ENCODE measurements at places on chromosomes 2 and 18. TPM values are rescaled to one million over a fixed set of nuclear protein-coding genes. Genes with fewer than 3 reads are reported as not detected.

PLA2R1 gene
- total RNA-seq = 5.6 TPM

SLC19A3 gene
- not detected for total RNA-seq

DNA sequence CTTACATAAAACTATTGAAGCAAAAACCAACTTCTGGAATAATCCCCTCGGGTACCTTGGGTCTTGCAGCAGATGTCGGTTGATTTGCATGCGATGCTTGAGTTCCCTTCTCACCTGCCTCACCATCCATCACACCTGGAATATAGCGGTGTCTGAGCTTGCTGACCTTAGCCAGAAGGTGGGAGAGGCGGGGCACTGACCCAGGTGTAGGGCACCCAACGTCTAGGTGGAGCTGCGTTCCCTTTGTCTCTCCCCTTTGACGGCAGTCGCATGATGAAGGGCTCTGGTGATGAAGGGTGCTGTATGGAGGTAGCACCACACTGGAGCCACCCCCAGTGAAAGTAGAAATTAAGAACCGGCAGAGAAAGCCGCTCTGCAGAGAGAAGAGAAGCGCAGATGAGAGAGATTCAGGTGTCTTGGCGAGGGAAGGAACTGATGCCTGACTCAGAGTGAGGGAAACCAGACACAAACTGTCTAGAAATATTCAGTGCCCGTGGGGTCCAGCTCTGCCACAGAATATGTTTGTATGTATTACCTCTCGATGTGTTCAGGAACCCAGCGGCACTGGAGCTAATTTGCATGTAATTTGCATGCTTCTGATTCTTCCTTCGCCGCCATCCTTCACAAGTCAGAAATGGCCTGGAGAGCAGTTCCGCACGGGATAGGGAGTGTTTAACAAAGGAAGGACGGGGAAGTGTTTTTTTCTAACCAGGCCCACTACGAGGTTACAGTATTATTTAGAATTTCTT lies 19.4 kb upstream of the MBP start:
- DNase-seq = no peak

DNA sequence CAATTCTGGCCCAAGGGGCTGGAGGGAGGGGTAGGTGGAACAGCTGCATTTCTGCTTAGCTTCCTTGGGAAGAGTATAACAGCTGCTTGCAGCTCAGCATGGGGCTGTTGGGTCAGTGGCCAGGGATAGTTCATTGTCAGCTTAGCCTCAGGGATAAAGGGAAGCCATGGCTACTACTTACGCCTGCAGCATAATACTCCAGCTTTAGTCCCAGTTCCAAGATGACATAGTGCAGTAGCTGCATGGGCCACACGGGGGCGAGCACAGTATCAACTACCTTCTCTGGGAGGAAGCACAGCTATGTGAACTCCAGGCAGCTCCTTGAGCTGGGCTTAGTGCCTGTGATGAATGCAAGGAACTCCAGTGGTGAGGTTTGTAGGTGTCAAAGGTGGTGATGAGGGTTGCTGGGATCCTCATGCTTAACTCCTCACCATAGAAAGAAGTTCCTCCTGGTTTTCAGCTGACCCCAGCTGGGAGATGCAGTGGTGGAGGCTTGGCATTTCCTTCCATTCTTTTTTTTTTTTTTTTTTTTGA lies 35.4 kb upstream of the RHOB start:
- DNase-seq = peak; percentile 90

Measured in myocyte (in vitro differentiated cells).